ENCODE measurements at places on chromosomes 12 and 14. TPM values are rescaled to one million over a fixed set of nuclear protein-coding genes. Genes with fewer than 3 reads are reported as not detected.

- DNase-seq: no peak
These were observed 17.5 kb upstream of the ERGIC2 start for GRCh38 chr12:29398495-29398894.

- DNase-seq: no peak
These were observed 164.8 kb downstream of the ZFP36L1 start for GRCh38 chr14:68627868-68628604.

DNA sequence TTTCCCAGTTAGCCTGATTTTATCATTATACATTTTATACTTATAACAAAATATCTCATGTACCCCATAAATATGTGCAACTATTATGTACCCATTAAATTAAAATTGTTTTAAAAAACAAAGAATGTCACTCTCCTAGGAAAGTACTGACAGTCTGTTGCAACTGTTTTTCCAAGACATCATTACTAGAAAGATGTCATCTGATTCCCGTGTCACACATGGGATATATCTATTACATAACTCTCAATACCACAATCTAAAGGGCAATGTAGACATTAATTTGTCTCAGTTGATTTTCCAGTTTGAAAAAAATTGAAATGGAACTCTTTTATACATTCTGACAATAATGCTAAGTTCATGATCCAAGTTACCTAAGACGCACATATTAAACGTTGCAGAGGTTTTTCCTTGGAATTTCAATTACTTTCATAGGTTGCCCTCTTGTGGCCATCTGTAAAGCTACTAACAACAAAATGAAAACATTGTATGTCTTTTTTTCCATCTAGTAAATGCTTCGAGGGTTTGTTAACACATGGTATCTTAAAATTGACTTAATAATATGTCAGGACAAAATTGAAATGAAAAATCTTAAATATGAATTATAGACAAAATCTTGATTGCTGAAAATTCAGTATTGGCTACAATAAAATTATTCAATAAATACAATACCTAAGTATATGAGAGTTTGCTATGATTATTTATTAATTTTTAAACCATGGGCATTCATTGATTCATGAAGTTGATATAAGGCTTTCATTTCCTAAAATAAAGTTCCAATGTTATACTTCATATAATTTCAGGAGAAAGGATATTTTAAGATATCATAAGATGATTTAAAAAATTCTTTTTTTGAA is 131.6 kb downstream of the PPFIA2 start:
- DNase-seq: no peak

DNA sequence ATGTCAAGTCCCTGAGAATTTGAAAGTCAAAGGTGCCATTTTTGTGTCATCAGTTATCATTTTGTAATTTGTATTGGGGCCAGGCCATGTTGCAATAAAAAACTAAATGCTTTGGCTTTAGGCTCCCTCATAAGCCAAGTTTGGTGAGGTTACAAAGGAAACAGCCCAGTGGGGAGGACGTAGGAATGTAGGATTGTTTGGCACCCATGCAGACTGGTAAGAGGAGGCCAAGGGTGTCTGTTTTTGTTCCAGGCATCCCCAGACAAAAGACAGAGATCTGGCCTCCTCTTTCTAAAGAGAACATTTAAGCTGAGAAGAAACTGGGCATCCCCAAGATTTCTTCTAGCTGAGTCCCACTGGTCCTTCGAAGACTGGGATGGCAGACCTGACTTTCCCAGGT is 111.7 kb downstream of the SUDS3 start:
- DNase-seq: no peak

DNA sequence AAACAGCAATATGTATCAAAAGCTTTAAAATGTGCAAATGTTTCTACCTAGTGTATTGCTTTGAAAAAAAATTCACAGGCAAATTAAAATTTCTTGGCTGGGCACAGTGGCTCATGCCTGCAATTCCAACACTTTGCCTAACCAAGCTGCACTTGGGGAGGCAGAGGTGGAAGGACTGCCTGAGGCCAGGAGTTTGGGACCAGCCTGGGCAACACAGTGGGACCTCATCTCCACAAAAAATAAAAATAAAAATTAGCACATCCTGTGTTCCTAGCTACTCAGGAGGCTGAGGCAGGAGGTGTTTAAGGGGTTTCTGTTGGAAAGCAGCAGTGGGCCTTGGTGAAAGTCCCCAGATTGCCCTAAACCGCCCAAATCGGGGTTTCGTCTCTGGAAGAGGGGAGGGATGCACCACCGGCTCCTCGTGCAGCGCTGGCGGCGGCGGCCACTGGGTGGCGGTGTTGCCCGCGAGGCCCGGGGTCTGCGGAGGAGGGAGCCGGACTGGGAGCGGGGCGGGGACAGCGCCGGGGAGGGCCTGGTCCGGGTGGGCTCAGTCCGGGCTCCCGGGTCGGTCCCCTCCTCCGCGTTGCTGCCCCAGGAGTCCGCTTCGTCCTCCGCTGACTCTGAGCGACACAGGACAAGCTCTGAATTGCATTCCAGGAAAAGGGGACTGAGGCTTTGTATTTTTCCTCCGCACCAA is 265.6 kb downstream of the AACS start:
- no peak for DNase-seq

- no peak for DNase-seq
These were observed 30.6 kb upstream of the PPFIBP1 start for GRCh38 chr12:27493260-27493940.

GRCh38 chr14:77212097-77212870 is 30.7 kb downstream of the TMEM63C start:
- no peak for DNase-seq

GRCh38 chr12:65275627-65276026 is 2.9 kb upstream of the MSRB3 start:
- no peak for DNase-seq

- DNase-seq: no peak
These were observed 56.6 kb downstream of the TTC9 start for GRCh38 chr14:70698288-70698687.

GRCh38 chr12:12399776-12400305 is 43.0 kb downstream of the BORCS5 start:
- DNase-seq: no peak

DNA sequence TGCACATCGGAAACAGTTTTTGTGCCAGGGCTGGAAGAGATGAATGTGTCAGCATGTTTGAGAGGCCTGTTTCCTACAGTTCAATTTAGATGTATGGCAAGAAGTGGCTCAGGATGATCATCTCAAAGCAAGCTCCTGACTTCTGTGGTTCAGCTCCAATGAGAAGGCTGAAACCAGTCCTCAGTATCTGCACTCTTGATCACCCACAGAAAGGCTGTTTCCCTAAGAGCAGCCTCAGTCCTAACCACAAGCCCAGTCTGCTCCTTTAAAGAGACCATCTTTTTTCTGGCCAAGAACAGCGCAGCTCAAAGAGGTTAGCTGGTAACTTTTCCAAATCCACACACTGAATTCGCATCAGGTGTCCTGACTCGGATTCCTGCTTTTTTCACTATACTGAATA is 19.2 kb downstream of the CSRP2 start:
- DNase-seq: no peak

CD69 gene
- 53.6 TPM for total RNA-seq

HHIPL1 gene
- not detected for total RNA-seq

PLEKHG7 gene
- not detected for total RNA-seq
